Stimulated activated CD4-positive, alpha-beta T cell treated with anti-CD3 and anti-CD28 coated beads, TNF-alpha, amount 100 ng/mL, for 48 hours (primary cell): ENCODE measurements at places on chromosomes 1 and 21.

GRCh38 chr1:214837376-214837775 lies 234.4 kb downstream of the CENPF start:
- no peak for DNase-seq

DNA sequence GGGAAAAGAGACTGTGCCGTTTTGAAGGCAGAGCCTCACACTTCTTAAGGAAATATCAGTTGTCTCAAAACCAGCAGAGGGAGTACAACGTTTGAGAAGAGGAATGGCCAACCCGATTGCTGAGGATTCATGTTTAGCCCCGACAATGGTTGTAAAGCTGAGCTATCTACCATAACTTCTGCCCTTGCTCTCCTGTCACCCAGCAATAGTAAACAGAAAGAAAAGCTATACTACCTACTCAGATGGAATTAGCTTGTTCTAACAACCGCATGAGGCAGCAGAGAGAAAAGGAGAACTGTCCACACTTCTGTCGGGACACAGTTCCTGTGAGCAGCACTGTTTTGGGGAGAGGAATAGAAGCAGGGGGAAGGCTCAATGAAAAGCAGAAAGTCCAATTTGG lies 91.2 kb downstream of the SLC45A1 start:
- DNase-seq: no peak

DNA sequence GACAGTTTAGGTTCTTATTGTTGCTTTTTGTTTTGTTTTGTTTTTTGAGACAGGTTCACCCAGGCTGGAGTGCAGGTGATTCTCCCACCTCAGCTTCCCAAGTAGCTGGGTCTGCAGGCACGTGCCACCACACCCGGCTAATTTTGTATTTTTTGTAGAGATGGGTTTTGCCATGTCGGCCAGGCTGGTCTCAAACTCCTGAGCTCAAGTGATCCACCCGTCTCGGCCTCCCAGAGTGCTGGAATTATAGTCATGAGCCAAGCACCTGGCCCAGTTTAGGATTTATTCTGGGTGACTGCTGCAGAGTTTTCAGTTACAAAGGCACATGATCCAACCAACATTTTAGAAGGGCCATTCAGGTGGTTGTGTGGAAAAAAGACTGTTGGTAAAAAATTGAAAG lies 102.0 kb downstream of the SPAG17 start:
- DNase-seq: no peak

- no peak for DNase-seq
Measured at GRCh38 chr1:8018492-8019228, 7.4 kb downstream of the ERRFI1 start.

GRCh38 chr1:168427051-168427450 lies 116.7 kb downstream of the XCL2 start:
- DNase-seq: no peak

DNA sequence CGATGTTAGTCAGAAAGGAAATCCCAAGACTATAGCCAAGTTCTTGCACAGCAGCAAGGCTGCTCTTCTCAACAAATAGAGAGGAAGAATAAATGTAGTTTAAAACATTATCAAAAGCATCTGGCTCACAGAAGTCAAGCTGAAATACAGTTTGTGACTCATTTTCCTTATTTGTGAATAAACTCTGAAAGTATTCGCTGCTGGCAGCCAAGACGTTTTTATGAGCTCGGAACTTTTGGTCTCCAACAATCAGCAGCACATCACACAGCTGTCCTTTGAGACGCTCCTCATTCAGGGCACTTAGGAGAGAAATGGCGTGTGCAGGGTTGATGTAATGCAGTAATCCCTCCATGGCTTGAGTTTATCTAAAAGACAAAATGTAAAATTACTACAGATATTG lies 16.4 kb downstream of the ZBTB21 start:
- no peak for DNase-seq

DNA sequence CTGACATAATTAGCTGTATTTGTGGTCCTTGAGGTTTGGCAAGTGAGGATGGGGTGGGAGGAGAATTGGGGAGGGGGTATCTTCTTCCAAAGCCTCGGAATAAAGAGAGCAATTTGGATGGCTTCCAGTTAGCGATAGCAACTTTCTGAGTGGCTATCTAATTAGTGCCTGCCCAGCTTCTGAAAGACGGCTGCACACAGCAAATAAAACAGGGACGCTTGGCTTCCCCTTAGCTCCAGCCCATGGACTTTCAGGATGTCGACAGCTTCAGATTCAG lies 31.1 kb downstream of the KLHDC7A start:
- DNase-seq: no peak

GRCh38 chr1:226029093-226029496 lies 30.0 kb upstream of the SDE2 start:
- DNase-seq: no peak

GRCh38 chr1:182111496-182111895 lies 50.0 kb upstream of the ZNF648 start:
- no peak for DNase-seq

DNA sequence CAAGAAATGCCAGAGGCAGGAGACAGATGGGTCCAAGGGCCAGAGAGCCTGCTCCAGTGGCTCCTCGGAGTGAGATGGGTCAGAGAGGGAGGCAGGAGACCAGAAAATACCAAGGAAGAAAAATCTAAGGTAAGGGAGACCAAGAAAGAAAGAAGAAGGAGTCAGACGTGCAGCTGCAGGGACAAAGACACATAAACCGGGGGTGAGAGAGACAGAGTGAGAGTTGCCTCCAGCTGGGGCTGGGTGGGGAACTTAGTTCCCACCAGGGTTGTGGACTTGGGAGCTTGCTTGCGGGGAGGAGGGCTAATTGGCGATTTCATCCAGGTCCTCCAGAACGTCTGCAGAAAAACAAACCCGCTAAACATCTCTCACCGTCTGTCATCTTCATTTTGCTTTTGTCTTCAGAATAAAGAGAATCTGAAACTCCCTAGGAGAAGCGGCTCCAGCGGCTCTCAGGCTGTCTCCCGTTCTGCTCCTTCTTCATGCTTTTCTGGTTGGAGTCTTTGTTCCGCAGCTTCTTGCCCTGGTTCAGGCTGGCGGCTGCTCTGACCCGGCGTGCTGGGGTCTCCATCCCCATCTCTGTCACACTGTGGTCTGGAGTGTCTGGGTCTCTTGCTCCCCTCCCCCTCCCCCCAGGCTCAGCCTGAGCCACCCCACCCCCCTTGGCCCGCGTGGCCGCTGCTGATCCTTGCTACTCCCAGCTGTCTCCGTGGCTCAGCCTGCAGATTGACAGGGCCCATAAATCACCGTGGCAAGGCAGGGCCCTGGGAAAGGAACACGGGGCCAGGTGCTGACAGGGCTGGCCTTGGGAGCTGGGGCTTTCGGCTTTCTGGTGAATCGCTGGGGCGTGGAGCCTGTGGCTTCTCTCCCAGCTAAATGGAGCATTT lies 66.6 kb downstream of the UBIAD1 start:
- DNase-seq: no peak

DNA sequence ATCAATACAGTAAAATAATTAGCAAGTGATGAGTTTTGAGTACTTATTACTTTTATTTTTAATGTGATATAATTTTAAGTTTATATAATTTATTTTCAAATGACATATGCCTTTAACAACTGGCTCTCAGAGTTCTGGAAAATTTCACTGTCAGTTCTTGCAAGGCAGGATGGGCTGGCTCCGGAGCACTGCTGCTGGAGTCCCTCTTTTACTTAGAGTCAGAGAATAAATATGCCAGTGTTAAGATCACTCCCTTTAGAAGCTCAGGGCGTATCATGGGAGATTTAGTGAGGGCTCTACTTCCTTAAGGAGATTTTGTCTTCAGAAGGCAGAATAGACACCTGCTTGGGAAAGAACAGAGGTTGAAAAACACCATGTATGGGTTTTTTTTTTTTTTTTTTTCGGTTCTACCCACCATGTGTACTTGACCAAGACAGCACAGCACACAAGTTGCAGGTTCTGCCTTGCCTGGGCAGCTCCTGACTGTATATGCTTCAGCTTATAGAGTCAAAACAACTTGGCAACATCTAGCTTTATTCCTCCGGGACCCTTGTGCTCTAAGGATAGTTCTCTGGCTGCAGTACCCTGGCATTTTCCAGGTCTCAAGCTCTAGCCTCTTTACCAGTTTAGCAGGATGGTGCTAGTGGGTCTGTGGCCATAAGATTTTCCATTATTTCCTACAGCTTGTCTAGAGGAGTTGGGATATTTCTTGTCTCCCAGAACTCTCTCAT lies 29.7 kb upstream of the FMOD start:
- no peak for DNase-seq

DNA sequence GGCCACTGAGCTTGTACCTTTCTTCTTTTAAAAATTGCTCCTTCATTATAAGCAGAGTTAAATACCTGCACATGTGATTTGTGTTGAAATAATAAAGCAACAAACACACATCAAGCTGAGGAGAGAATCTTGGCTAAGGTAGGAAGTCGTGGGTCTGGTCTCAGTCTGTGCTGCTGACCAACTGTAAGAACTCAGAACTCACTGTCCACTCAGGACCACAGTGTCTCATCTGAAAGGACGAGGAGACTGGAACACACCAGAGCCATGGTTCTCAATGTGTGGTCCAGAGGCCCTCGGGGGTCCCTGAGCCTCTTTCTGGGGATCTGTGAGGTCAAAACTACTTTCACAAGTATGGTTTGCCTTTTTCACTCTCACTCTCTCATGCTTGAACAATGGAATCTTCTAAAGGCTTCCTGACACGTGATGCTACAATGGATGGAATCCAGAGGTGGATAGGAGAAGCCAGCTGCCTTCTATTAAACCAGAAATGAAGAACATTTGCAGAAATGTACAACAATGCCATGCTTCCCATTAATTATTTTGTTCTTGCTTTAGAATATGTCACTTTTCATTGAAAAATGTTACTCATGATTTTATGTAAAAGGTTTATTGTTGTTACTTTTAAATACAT lies 17.3 kb upstream of the ETS2 start:
- DNase-seq: no peak

DNA sequence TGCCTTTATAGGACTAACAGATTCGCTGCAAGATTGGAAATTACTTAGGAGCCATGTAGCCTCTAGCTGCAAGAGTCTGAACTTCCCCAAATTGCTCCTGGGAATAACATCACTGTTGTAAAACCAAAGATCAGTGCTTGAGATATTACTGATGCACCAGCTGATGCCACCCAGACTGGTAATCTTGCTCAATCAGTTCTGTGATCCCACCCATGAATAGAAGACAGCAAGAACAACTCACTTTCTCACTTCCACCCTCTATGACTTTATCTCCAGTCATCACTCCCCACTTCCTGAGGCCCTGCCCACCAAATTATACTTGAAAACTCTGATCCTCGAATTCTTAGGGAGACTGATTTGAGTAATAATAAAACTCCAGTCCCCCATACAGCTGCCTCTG lies 1011.1 kb downstream of the PLA2G4A start:
- DNase-seq: no peak
